ENCODE measurements at places on chromosomes 7 and 10.
A peak's percentile ranks its signal among the peaks of the same experiment; 100 is the strongest.

GRCh38 chr10:132981173-132981555 is 38.8 kb upstream of the CFAP46 start:
- no peak for DNase-seq

DNA sequence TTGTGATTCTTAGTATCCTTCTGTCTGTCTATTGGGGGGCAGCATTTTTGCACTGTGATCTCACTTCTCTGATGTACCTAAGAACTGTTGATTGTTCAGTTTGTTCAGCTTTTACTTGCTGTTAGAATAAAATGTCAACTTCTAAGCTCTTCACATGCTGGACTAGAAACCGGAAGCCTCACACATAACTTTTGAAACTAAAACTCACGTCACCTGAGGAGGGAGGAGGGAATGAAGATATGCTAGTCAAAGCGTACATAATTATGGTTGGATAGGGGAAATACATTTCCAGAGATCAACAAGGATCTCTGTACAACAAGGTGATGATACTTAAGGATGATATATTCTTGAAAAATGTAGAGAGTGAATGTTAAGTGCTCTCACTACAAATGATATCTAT is 609.7 kb downstream of the INHBA start:
- no peak for DNase-seq

DNA sequence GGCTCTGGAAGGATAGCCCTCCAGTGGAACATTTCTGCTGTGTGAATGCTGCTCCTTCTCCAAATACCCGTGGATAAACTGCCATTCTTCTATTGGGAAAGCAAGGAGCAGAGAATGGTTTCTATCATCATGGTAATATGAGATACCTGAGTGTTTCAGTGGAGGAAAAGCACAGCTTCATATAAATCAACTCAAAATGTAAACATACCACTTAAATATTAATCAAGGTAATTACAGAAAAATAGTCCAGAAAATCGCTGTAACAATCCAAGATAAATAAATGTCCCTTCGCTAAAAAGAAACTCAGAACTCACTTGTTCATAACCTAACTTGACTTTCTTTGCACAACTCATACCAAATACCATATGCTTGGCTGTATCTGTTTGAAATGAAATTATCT is 635.8 kb downstream of the PARD3 start:
- no peak for DNase-seq

DNA sequence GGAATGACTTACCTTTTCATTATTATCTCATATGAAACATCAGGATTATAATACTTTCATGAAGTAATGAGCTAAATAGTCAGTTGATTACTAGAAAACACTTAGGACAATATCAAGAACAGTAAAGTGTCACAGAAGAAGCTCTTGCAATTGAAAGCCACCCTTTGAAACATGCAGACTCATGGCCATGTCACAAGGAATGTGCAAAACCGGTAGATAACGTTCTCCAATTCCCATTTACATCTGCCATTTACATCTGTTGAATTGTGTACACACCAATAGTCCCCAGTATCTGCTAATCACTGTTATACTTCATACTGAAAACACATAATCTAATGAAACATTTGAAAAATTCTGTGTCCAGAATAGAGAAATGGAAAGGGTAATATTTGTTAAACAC is 237.5 kb downstream of the CREB5 start:
- DNase-seq, result no peak

DNA sequence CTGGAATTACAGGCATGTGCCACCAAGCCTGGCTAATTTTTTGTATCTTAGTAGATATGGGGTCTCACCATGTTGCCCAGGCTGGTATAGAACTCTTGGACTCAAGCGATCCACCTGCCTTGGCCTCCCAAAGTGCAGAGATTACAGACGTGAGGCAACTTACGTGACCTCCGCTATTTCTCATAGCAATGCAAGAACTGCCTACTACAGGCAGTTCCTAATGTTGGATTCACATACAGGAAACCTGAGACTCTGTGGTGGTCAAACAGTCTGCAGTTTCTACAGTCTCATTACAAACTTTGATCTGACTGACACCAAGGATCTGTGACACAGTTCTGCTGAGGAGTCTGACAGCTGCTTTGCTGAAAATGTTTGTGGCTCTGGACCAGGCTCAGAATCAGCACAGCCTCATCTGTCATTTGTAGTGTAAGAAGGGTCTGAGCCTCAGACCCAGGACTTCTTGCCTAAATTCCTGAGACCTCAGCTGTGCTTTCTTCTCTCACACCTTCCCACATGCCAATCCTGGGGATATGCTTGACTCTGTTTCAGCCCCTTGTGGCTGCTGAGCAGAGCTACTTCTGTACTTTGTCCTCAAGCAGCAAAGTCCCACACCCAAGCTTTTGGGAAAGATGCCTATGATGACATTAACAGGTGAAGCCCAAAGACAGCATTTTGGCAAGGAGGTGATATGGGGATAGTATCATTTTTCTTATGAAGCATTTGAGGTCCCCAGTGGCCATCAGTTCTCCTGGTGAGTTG is 48.0 kb upstream of the CYP2C9 start:
- DNase-seq, result no peak

- no peak for DNase-seq
Observed at GRCh38 chr7:140752533-140752932, 56.0 kb downstream of the NDUFB2 start.

- DNase-seq, result no peak
Observed at GRCh38 chr10:69994262-69994661, 58.4 kb upstream of the MACROH2A2 start.

DNA sequence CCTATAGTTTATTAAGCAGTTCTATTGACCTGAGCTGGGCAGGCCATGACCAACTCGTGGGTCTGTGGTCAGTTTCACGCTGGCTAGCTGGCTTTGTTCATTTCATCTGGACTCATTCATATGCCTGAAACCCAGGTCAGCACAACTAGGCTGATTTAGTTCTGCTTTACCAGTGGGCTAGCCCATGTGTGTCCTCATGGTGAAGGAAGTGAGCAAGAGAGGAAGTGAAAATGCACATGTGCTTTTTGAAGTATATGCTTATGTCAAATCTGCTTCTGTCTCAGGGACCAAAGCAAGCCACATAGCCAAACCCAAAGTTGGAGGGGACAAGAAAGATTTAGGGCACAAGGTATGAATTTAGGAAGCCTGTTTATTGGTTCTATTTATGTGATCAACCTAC is 154.5 kb downstream of the RNF133 start:
- DNase-seq, result no peak

DNA sequence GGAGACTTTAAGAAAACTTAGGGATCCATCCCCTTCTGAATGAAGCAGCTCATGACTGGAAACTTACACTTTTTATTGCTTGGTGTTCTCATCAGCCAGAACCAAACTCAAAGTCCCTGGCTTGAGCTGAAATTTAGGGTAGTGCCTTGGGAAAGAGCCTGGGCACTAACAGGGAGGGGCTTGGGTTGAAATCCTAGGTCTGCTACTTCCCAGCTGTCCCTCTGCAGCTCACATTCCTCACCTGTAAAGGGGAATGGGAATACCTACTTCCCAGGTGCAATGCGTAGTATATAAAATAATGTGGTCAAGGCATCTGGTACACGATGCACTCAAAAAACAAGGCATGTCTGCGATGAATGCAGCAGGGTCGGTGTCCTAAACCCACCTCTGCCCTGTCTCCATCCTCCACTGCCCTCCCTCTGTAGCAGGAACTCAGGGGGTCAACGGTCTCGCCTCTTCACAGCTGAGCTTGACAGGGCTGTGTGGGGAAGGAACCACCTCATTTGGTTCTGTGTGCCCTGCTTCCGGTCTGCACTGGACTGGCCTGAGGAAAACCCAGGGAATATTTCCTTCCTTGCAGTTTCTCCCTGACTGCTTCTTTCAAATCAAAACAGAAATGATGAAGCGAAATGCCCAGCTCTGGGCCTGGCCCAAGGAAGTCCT is 80.0 kb downstream of the COBL start:
- DNase-seq, result no peak

DNA sequence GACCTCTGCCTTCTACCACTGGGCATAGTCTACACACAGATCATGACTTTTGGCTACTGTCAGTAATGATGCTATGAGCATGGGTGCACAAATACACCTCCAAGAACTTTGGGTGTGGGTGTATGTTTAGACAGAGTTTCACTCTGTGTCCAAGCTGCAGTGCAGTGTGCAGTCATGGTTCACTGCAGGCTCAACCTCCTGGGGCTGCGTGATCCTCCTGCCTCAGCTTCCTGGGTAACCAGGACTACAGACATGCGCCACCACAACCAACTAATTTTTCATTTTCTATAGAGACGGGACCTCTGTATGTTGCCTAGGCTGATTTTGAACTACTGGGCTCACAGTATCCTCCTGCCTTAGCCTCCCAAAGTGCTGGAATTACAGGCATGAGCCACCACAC is 194.4 kb downstream of the NSUN6 start:
- DNase-seq, result no peak

- DNase-seq, result no peak
Observed at GRCh38 chr10:22259280-22259679, 41.5 kb upstream of the EBLN1 start.

- DNase-seq, result no peak
Observed at GRCh38 chr7:15751191-15751701, 64.8 kb upstream of the MEOX2 start.

DNA sequence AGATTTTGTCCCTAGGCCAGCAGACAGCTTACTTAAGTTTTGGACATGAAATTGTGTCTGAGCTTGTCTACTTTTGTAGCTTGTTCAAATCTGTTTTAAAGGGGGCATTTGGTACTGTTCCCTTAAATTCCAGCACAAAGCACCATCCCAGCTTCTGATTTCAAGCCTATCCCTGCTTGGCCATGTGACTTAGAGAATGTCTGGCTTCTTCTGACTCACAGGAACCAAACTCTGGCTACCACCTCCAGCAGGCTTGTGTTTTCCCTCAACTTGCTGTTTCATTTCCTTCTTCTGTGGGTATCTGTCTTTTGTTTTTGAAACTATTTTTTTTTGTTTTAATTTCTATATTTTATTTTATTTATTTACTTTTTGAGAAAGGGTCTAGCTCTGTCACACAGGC is 97.9 kb upstream of the FZD8 start:
- DNase-seq, result no peak

DNA sequence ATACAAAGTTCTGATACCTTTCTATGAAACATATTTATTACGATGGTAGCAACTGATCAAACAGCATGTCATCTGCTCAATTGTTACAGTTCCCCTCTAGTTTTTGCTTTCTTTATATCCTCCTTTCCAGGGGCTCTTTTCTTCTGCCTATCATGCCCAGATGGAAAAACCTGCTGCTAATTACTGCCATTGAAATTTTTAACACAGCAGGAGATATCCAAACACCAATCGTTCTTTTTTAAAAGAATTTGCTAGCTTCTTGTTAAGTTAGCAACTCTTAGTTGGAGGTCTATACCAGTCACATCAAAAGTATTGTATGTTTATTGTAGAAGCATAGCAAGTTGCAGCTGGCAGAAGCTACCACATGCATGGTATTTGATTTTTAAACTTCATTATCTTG is 768.5 kb downstream of the NXPH1 start:
- DNase-seq, result no peak

GRCh38 chr10:128934492-128934891 is 532.5 kb upstream of the MGMT start:
- DNase-seq, result no peak

- peak; percentile 49 for DNase-seq
Observed at GRCh38 chr7:68691261-68692216, 906.7 kb upstream of the AUTS2 start.

- no peak for DNase-seq
Observed at GRCh38 chr10:30701451-30702173, 72.1 kb upstream of the LYZL2 start.

- DNase-seq, result no peak
Observed at GRCh38 chr7:151062399-151063211, 3.2 kb downstream of the SLC4A2 start.

GRCh38 chr7:45659496-45660139 is 85.5 kb downstream of the ADCY1 start:
- no peak for DNase-seq

DNA sequence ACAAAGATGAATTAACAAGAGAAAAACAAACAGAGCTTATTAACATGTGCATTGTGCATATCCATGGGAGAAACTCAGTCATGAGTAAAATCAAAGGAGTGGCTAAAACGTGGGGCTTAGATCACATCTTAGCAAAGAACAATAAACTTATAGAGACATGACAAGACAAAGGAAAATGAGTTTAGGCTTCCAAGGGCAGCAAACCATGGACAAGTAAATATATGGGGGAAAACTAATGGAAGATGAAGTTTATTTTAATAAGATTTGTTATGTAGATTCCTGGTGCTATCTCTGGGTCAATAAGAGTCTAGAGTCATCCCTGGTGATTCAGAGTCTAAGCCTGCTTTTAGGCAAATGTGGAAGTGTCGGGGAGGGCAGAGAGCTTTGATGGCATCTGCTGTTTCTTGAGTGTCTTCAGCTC is 87.2 kb upstream of the PLPP4 start:
- DNase-seq, result no peak

GRCh38 chr10:113011592-113012374 is 61.7 kb downstream of the TCF7L2 start:
- no peak for DNase-seq

- DNase-seq, result no peak
Observed at GRCh38 chr7:34074421-34074820, 169.1 kb downstream of the BMPER start.

- DNase-seq, result no peak
Observed at GRCh38 chr10:104220522-104220921, 11.6 kb downstream of the CFAP43 start.

DNA sequence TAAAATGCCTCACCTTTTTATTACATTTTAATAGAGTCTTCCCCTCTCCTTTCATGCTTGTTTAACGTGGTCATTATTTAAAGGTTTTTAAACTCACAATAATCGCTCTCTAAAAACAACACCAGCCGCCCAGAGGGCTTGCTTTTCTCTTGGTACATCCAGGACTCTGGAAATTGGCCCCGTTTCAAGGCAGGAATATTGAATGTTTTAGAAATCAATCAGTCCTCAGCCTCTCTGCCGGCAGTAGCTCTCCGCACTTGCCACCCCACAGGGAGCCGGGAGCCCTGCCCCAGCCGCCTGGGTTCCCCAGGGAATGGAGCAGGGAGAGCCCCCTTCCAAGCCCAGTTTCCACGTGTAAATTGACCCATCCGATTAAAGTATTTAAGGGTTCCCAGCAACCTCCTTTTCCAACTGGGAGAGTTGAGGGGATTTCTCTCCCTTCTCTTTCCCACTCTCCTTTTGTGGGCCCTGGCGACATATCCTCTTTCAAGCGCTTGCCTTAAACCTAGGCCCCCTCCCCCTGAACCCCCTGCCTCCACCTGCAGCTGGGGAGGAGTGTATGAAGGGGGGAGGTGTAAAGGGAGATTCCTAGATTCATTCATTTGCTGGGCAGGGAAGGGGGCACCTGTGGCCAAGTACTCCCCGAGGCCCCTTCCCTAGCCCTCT is 1.9 kb downstream of the FGF8 start:
- DNase-seq, result no peak

- DNase-seq, result no peak
Observed at GRCh38 chr7:40839881-40840280, 705.1 kb downstream of the SUGCT start.

Measured in AG09319 (cell line).